Fibroblast of gingiva (primary cell): ENCODE measurements at places on chromosomes 3 and 15.
A peak's percentile ranks its signal among the peaks of the same experiment; 100 is the strongest.

DNA sequence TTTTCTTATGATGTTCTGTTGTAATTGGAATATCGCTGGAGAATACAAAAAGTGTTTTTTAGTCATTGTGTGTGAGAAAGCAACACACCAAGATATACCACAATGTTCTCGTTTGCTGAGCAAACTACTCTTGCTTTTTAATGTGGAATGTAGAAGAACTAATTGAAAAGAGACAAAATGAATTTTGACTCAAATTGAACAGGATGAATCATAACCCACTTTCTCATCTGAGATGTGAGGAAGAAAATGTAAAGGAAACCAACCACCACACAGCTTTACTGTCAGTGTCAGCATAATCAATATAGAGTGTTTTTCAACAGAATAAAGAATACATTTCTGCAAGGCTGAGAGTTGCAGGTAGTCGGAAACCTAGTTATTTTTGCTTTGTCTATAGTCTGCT is 448.8 kb upstream of the TPRG1 start:
- no peak for DNase-seq

DNA sequence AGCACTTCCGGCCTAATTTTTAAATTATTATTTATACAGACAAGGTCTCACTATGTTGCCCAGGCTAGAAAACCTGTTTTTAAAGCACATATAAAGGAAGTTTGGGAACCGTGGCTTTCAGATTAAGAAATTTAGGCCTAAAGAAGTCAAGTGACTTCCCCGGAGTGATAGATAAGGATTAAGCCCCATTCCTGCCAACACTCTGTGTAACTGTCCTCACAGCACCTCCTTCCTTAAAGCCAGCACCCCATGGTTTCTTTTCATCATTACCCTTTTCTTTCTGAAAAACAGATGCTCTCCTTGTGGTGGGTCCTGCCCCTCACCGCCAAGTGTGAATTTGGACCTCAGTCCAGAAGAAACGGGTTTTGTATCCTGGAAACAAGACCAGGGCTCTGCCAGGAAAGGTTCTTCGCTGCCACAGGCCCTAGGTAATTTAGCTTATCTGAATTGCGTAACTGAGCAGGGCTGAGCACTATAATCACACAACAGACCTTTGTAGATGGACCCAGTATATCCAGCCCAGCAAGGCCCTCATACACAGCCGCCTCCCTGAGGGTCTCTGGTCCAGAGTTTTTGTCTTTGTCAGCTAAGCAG is 231.3 kb downstream of the PLCL2 start:
- no peak for DNase-seq

GRCh38 chr15:93420050-93420452 is 331.0 kb upstream of the RGMA start:
- DNase-seq = no peak

GRCh38 chr15:76930831-76931396 is 635 bp upstream of the RCN2 start:
- no peak for DNase-seq

DNA sequence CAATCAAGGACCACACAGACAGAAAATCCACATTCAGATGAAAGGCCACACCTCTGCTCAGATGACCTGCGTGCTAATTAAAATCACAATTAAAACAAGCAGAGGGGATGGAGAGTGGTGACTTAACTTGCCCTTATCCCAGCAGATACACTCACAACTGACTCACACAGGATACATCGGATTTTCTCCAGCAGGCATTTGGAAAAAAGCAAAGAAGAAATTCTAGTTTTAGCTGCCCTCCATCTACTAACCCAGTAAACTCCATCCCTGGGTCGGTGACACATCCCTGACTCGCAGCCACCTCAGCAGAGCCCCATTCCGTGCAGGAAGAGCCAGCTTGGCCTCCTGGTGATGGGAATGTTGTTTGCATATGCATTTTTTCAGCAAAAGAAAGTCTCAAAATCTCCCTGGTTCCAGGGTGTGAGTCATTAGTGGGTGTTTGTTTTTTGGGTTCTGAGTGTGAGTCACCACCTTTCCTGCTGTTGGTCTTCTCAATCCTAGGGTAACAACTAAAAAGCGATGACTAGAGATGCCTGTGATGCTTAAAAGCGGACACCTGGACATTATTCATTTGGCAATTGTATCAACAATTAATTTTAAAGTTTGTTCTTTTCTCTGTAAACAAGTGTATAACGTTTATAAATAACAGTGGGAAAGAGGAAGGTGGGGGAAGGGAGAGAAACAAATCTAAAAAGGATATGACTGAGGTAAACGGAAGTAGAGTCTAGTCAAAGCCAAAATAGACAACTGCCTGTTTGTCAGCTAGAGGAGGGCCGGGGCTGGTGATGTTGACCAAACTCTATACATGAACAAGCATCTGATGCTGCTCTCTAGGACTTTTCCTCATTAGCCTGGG is 49.8 kb upstream of the SLC4A7 start:
- DNase-seq = peak; percentile 93

DNA sequence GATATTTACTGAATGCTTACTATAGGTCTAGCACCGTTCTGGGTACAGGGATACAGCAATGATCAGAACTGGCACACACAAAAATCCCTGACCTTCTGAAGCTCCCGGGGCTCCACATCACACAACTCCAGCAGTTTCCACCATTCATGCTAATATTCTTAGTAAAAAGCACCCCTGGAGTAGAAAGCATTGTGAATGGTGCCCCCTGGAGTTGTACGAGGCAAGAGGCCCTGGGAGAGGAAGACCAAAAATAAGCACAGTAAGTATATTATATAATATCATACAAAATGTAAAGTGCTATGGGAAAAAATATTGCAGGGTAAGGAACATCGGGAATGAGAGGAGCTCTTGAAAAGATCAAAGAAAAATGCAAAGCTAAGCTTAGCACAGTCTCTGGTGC is 790 bp upstream of the SRGAP3 start:
- DNase-seq = no peak

DNA sequence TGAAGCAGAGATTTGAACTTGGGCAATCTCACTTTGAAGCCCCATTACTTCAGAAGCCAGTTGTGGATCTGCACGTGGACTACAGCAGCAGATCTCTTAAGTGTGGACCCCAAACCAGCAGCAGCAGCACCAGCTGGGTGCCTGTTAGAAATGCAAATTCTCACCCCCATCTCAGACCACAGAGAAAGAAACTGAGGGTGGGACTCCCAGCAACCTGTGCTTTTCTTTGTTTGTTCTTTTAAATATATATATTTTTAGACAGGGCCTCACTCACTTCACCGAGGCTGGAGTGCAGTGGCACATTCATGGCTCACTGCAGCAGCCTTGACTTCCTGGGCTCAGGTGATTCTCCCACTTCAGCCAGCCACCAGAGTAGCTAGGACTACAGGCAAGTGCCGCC is 53.2 kb downstream of the SLTM start:
- DNase-seq = no peak

DNA sequence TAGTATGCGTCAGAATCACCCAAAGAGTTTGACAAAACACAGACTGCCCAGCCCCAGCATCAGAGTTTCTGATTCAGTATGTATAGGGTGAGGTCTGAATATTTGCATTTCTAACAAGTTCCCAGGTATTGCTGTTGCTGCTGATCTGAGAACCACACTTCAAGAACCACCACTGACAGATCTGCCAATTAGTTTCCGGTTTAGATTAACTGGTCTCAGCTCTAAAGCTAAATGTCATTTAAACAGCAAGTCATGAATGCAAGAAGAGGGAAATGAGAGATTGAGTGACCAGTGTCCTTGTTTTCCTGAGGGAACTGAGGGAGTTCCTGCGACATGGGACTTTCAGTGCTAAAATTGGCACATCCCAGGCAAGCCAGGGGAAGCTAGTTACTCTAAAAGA is 305.0 kb downstream of the ZNF385D start:
- no peak for DNase-seq

DNA sequence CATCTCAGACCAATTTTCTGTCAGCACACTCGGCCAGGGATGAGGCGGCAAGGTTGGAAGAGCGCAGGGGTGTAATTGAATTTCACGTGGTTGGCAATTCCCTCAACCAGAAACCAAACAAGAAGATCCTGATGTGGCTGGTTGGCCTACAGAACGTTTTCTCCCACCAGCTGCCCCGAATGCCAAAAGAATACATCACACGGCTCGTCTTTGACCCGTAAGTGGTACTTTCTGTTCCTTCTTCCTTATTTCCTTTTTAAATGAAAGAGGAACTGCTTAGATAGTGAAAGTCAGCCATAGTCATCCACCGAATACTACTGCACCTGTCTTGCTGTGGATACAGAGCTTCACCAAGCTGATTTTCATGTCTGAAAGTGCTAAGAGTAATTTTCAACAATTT is 60.1 kb downstream of the SGO1 start:
- no peak for DNase-seq

DNA sequence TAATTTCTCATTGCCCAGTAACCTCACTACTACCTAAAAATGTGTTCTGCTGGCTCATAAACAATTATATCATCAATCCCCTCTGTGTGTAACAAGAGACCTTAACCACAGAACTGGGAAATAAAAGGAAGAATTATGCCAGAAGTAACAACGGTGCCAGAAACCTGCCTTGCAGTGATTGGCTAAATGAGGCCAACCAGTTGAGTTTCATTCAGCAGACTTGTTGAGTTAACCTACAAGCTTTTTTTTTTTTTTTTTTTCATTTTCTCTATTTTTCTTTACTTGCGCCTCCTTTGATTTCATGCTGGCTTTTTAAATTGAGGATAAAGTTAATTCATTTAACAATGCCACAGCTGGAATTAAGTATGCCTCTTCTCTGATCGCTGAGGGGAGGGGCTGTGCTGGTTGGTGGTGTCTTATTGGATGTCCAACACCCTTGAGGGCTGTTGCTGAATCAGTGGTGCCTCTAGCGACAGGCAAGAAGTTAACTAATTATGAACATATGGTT is 30.0 kb upstream of the GMNC start:
- no peak for DNase-seq

DNA sequence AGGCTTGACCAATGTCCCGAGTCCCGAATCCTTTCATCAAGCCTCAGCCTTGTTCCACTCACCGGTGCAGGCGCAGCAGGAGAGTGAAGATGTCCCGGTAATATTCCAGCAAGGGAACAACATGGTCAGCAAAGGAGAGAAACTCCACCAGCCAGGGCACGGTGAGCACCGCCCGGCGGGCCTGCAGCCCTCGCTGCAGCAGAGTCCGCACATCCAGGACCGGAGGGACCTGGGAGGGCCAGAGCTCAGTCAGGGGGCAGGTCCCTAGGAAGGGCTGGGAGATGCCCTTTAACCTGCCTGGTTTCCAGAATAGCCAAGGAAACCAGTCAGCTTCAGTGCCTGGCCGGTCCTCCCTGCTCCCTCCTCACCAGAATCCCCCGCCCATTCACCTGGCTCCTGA is 6.4 kb downstream of the CDAN1 start:
- no peak for DNase-seq

DNA sequence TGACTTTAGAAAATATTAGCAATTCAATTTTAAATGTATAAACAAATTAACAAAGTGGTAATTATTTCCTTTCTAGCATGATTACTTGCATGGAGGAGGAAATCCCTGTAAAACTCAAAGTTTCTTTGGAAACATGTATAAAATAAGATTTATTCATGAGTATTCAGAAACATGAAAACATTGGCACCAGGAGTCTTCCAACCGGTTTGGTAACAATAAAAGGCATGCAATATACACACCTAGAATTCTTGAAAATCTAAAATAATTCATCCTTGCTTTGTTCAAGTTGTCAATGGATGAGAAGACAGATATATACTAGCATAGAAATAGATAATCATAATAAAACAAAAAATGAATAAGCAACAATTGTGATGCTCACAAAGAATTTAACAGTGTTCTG is 76.4 kb downstream of the ZPLD1 start:
- no peak for DNase-seq

GRCh38 chr3:177690306-177690705 is 493.0 kb upstream of the TBL1XR1 start:
- no peak for DNase-seq

GRCh38 chr15:49876401-49877038 is 242.5 kb downstream of the ATP8B4 start:
- no peak for DNase-seq
